ENCODE measurements at places on chromosomes 2 and 18.
A peak's percentile ranks its signal among the peaks of the same experiment; 100 is the strongest.

GRCh38 chr2:241866790-241867645 is 2.5 kb upstream of the RTP5 start:
- DNase-seq = no peak

DNA sequence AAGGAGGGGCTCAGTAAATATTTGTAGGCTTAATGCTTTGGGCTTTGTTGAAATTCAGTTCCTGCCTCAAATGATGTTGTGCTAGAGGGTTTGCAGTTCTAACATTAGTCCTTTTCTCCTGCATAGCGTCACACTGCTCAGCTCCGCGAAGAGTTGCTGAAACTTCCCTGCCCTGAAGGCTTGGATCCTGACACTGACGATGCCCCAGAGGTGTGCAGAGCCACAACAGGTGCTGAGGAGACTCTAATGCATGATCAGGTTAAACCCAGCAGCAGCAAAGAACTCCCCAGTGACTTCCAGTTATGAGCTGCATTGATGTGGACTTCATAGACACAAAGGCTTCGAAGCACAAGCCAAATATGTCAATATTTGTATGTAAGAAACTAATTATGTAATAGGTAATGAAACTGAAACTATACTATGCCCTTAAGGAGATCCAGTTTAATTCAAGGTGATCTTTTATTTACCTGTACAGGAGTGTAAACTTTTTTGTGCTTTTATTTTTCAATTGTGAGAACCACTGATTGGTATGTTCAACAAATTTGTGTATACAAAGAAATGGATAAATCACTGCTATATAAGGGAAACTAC is 10.2 kb upstream of the TTC27 start:
- DNase-seq = no peak

GRCh38 chr2:96815326-96816126 is 542 bp upstream of the CNNM3 start:
- DNase-seq = no peak

DNA sequence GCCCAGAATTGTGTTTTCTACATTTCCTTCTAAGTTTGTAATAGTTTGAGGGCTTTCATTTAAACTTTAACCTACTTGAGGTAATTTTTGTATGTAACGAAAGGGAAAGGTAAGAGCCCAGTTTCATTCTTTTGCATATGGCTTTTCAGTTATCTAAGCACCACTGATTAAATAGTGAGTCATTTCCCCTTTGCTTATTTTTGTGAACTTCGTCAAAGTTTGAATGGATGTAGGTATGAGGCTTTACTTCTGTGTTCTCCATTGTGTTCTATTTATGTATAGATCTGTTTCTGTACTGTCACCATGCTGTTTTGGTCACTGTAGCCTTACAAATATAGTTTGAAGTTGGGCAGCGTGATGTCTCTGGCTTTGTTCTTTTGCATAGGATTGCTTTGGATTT is 944.8 kb upstream of the CNTNAP5 start:
- peak; percentile 13 for DNase-seq

DNA sequence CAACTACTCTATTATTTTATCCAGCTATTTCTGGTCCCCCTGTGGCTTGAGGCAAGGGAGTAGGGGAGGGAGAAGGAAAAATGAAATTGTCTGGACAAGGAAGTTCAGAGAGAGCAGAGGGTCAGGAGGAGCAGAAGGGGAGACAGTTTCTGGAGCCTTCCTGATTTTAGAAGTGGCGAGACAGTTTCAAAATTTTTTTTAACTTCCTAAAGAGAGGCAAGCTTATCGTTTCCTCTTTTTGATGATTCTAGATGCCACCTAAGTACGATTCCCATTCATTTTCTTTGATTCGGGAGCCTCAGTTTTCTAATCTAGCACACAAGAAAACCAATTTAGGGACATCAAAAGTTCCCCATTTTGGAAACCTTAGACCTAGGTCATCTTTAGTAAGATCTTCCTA is 96.9 kb upstream of the B3GNT2 start:
- DNase-seq = peak; percentile 81

GRCh38 chr2:78967294-78967693 is 58.2 kb upstream of the REG3G start:
- DNase-seq = no peak

DNA sequence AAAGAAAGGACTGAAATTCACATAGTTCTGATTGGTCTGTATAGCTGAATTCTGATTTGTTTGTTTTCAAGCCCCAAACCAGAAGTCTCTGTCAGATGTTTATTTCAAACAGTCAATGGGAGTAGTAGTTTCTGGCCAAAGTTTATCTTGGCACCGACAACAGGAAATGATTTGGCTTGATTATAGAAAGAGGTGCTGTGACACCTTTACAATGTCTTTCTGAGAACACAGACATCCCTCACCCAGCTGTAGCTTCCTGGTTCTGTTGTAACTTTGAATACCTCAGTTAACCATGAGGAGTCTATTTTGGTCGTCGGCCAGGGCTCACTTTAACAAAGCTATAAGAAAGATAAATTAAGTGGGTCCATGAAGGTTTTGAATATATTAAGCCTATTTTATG is 545.0 kb upstream of the ZNF804A start:
- DNase-seq = no peak

DNA sequence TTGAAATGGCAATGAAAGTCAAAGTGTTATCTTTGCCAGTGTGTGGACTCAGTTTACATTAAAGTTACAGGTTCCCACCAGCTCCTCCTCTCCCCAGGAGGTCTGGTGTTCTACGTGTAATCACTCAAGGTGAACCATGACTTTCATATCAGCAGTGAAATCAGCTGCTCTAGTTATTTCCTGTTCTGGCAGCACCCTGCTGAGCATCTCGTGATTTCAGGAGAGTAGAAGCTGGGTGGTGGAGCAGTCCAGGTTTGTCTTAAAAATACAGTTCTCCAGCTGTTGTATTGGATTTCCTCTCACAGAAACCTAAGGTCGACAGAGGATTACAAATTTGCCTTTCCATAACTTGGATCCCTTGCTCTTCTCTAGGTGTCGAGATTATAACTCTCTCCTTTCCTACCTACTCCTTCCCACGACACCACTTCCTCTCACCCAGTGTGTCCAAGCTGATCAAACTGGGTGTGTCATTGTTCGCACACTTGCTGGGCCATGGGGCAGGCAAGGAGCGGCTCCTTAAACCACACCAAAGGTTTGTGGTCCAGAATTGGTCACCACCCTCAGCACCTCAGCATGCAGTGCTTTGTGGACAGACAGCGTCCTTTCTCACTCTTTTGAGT is 13.0 kb upstream of the ARHGAP25 start:
- DNase-seq = no peak

DNA sequence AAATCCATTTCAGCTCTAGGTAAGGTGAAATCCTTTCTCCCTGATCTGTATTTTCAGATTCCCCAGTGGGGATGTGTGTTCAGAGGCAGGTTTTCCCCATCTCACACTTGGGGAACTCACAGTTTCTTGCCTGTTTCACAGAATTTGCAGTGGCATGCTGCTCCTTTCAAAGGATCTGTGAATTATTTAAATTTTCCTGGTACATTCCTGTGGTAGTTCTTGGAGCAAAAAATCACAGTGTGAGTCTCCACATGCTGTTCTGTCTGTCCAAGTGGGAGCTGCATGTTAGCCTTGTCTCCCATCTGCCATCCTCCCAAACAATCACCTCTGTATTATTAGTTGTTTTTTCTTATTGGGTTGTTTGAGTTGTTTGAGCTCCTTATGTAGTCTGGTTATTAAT is 372.9 kb downstream of the ARL6IP6 start:
- DNase-seq = no peak

- no peak for DNase-seq
These were observed 329.9 kb downstream of the DLGAP1 start for GRCh38 chr18:4125224-4125623.

DNA sequence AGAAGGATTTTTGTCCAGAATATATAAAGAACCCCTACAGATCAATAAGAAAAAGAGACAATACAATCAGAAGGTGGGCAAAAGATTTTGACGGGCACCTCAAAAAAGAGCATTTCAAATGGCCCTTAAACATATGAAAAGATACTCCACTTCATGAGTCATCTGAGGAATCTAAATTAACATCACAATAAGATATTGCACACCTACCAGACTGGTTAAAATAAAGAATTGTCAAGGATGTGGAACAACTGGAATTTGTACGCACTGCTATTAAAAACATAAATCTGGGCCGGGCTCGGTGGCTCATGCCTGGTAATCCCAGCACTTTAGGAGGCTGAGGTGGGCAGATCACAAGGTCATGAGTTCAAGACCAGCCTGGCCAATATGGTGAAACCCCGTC is 17.0 kb upstream of the NCOA1 start:
- no peak for DNase-seq

- DNase-seq = no peak
These were observed 28.2 kb downstream of the PELI1 start for GRCh38 chr2:64115808-64116598.

DNA sequence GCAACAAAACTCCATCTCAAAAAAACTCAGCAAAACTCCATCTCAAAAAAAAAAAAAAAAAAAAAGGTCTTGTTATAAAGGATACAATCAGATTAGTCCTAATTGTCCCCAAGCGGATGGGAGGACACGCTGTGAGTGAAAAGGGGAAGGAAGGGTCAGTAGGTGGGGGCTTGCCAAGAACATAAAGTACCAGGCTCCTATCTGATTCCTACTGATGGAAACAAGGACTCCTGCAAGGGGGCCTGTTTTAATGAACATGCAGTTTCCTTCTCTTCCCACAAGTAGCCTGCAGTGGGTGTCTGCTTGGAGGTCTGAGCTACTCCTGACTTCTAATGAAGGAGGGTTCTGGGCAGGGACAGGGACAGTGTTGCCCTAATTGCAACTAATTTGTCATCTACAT is 7.9 kb downstream of the SCG2 start:
- no peak for DNase-seq

DNA sequence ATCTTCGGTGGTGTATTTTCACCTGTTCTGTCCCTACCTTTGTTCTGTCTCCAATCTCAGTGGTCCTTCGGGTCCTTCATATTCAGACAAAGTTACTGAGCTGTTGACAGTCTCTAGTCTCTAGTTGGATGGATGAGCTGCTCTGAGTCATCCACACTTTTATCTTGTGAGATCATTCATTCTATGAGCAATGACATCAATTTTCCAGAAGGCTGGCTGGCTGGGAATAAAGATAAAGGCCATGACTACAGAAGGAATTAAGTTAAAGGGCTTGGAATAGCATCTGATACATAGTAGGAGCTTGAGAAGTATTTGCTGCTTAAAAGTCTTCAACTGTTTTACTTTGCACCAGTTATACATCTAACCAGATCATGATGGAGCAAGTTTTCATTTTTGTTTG is 43.1 kb upstream of the SLC39A10 start:
- DNase-seq = no peak

DNA sequence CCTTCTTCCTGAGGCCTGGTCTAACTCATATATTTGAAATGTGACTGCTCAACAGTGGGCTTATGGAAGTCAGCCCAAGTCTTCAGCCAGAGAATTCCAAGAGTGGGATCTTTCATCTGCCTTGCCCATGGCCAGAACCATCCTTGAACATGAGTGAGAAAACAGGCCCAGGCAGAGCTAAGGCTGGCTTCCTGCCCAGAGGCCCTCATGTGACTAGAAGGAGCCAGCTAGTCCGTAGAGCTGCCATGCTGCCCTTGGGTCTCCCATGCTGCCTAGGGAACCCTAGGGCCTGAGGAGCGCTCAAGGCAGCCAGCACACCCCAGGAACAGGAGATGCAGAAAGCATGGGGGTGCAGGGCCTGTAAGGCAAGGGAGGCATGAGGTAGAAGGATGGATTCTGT is 203.6 kb downstream of the FHOD3 start:
- DNase-seq = no peak

- DNase-seq = no peak
These were observed 185.4 kb downstream of the TFCP2L1 start for GRCh38 chr2:121099329-121100290.

DNA sequence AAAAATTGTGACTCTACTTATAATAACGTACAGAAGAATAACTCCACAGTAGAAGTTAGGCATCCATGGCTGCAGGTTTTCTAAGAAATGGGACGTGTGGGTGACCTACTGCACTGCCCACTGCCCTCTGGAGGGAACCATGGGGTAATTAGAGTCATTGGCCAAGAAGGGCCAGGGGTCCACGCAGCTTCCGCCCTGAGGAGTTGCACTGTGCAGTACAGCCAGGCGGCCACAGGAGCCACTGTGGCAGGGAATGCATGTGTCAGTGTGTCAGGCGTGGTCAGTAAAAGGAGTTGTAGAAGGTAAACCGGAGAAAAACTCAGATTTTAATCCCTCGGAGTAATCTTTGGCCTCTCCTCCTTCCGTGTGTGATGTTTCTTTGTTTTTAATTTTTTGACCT is 24.8 kb downstream of the NCK2 start:
- DNase-seq = no peak

- peak; percentile 16 for DNase-seq
These were observed 87.3 kb downstream of the COLEC12 start for GRCh38 chr18:413233-413632.

GRCh38 chr18:55356815-55357214 is 231.2 kb downstream of the TCF4 start:
- no peak for DNase-seq

DNA sequence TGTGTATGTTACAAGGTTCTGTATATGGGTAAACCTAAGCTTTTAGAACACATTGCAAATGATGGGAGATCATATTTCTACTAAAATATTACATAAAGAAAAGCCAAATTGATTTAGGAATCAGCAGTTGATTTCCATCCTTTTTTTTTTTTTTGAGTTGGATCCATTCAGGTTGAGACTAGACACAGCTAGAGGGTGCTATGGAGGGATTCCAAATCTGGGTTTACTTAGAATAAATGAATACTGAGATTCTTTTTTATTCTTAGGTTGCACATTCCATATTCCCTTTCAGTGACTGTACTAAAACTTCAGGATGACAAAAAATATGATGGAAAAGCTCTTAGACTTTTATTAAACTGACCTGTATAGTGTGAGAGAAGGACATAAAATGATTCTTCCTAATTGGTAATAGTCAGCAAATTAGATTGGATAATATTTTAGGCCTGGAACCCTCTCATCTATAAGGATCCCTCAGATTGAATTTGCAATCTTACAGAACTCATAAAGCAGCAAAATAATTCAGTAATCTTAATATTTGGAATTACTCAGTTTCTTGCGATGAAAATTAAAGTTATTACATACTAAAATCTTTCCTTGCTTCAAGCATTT is 183.3 kb upstream of the SESTD1 start:
- no peak for DNase-seq

- no peak for DNase-seq
These were observed 11.4 kb upstream of the KCNJ13 start for GRCh38 chr2:232787806-232788205.

- DNase-seq = no peak
These were observed 131.3 kb upstream of the ACAA2 start for GRCh38 chr18:49944663-49945062.

- DNase-seq = no peak
These were observed 523.4 kb upstream of the FANCL start for GRCh38 chr2:58764338-58765104.

- no peak for DNase-seq
These were observed 48.1 kb downstream of the LHCGR start for GRCh38 chr2:48707466-48707865.

DNA sequence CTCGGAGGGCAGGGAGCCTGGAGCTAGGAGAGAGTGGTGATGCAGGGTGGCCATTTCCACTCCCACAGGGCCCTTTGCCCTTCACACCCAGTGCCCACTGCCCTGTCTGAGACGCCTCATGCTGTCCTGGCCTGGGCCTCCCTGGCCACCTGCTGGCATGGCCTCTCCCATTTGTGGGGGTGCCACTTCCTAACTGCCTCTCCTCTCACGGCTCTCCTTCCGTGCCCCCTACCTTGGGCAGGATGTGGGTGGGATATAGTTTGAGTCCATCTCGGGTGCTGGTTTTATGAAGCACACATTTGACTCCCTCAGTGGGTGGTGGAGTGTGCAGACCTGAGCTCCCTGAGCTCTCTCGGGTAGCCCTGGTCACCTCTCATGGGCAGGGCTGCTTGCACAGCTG is 46.0 kb downstream of the DGKD start:
- DNase-seq = no peak

- no peak for DNase-seq
These were observed 130.1 kb downstream of the LCLAT1 start for GRCh38 chr2:30577151-30577550.

Data from MV-4-11 (cell line).